Inflammatory macrophage (primary cell): ENCODE measurements at places on chromosomes 5 and 9.
A peak's percentile ranks its signal among the peaks of the same experiment; 100 is the strongest.

GRCh38 chr5:67455970-67456369 lies 259.4 kb upstream of the CD180 start:
- no peak for DNase-seq

- DNase-seq: no peak
Observed at GRCh38 chr5:102539996-102540728, 41.4 kb upstream of the SLCO6A1 start.

DNA sequence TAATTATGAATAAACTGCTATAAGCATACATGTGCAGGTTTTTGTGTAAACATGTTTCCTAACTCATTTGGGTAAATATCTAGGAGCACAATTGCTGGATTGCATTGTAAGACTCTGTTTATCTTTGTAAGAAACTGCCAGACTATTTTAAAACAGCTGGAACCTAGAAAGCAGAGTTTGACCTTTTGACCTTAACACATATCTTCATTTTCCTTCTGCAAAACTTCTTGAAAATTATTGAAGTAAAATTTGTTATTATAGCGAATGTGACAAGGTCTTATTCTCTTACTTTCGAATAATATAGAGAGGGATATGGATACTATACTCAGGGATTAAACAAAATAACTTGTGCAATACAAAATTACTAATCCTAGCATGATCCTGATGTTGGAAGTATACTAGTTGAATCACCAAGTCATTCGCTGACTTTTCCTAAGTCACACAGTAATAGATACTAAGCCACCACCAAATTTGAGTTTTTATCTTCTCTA lies 3.2 kb upstream of the ANXA1 start:
- DNase-seq: peak; percentile 42

GRCh38 chr9:136644593-136645351 lies 17.9 kb upstream of the EGFL7 start:
- DNase-seq: peak; percentile 95

DNA sequence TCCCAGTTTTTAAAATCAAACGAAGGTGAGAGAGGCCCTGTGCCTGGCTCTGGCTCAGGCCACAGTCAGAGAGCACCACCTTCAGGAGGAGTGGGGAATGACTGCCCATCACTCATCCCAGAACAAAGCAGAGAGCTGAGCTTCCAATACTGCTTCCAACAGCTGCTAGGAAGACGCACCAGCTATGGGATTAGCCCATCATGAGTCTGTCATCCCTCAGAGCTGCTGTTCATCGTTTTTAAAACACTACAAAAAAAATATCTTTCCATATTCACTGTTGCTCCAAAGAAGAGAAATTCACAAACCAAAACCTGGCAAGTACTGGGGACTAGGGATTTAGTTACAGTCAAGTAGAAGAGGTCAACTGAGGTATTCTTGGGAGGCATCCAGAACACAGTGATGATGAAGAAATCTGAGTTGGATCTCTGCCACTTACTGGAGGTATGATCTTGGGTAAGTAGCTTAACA lies 102.4 kb downstream of the CDK5RAP2 start:
- DNase-seq: peak; percentile 59

- no peak for DNase-seq
Observed at GRCh38 chr5:116696366-116696765, 121.7 kb upstream of the SEMA6A start.

- no peak for DNase-seq
Observed at GRCh38 chr5:122053181-122054109, 24.6 kb downstream of the LOX start.

- peak; percentile 94 for DNase-seq
Observed at GRCh38 chr5:148963664-148964063, 99.2 kb downstream of the SH3TC2 start.

GRCh38 chr9:126633881-126634558 lies 20.3 kb downstream of the LMX1B start:
- DNase-seq: no peak

DNA sequence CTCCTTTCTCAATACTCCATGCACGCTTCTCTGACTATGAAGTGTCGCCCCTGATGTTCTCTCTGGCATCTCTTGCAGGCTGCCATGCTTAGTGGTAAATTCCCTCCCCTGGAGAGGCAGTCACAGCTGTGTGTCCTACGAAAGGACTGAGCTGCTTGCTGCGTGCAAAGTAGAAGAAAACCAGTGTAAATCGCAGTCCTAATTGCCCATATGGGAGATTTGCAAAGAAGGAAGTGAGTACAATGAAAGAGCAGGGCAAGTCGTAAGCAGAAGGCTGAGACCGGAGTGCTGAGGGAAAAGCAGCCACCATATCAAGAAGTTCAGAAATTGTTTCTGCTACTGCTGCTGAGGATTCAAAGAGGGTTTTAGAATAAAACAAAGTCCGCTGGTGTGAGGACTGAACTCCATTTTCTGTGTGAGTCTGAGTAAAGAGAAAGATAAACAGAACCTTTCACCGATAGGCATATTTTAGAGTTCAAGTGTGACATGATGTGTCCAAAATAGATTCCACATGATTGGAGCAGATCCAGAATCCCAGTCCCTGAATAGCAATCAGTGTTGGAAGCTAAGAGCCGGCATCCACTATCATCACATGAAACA lies 507.8 kb upstream of the MPDZ start:
- no peak for DNase-seq

GRCh38 chr5:180808461-180809000 lies 5.9 kb upstream of the MGAT1 start:
- no peak for DNase-seq

DNA sequence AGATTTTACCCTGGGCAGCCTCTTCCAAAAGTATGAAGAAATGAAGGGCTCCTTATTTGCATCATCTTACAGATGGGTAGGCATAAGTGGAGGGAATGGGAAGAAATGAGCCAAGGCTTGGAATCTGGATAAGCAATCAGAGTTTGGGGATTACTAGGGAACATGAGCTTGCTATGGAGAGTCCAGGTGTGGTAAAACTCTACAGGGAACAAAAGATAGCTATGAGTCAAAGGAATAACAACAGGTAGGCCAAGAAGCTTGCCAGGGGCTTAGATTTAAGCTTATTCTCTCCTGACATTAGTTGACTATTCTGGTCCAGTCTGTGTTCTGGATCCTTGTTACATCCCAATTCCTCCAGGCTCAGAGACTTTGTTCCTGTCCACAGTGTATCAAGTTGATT lies 16.4 kb downstream of the RFK start:
- DNase-seq: no peak

GRCh38 chr9:127863191-127863621 lies 8.7 kb upstream of the ENG start:
- peak; percentile 84 for DNase-seq

DNA sequence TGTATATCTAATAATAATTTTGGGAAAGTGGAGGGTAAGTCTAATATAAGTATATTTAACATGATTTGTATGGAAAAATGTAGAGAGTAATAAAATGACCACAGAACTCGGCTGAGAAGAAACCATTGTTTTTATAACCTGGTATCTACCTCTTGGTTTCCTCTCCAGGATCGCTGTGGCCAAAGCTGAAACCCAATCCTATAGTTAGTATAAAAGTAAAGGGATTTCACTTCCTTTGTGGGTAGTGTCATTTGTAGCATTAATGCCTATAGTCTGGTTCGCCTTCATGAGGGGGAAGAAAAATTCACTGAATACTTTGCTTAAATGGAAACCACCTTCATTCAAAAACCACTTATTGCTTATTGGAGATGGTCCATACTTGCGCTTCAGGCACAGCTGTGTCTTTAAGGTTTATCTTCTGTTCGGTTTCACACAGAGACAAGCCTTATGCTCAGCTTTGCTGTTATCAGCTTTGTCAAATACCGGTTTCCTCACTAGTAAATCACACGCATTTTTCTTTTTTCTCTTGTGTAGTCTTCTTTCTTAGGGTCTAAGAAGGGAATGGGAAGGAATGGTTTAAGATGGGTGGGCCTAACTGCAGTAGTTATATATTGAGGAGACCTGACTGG lies 12.1 kb downstream of the PIK3R1 start:
- DNase-seq: no peak

DNA sequence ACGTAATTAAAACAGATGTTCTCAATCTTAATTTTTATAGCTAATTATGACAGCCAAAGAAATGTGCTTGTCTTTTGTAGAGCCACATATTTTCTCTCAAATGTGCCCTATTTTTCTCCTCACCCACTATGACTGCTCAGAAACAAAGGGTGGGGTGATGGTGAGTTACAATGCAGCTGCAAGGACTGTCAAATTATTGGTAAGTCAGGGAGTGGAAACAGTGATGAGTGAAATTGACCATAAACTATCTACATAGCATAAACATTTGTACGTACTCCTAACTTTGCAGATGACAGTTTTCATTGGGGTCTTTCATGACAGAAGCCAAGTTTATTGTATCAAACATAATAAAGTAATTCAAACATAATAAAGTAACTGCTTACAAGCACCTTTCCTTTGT lies 215.9 kb downstream of the MCTP1 start:
- DNase-seq: no peak

GRCh38 chr9:98911042-98911441 lies 32.7 kb upstream of the COL15A1 start:
- no peak for DNase-seq

DNA sequence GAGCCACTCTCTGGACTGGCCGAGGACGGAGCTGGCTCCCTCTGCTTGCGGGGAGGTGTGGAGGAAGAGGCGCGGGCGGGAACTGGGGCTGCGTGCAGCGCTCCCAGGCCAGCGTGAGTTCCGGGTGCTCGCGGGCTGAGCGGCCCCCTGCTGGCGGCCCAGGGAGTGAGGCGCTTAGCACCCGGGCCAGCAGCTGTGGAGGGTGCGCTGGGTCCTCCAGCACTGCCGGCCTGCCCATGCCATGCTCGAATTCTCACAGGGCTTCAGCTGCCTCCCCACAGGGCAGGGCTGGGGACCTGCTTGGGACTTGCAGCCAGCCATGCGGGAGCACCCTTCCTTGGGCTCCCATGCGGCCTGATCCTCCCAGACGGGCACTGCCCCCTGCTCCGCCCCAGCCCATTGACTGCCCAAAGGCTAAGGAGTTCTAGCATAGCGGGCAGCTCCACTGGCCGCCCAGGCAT lies 416.9 kb downstream of the MRPS30 start:
- DNase-seq: no peak

- DNase-seq: no peak
Observed at GRCh38 chr5:1153428-1153827, 41.6 kb upstream of the SLC12A7 start.

GRCh38 chr5:36570301-36571095 lies 35.9 kb upstream of the SLC1A3 start:
- no peak for DNase-seq

DNA sequence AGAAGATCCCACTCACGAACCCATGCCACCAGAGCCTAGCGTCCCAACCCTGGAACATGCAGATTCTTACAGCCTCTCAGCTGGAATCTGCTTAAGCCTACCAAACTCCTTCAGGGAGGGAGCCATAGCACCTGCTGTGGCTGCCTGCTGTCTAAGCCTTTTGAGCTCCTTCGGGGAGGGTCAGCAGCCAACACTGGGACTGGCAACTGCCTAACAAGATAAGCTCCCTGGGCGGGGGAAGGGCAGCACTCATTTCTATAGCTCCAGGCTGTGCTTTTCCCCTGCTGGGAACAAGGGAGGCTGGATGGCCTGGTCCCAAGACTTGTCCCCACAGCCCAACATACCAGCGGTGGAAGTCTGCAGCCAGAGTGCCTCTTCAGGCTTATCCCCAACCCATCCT lies 199.1 kb upstream of the OR13F1 start:
- no peak for DNase-seq

DNA sequence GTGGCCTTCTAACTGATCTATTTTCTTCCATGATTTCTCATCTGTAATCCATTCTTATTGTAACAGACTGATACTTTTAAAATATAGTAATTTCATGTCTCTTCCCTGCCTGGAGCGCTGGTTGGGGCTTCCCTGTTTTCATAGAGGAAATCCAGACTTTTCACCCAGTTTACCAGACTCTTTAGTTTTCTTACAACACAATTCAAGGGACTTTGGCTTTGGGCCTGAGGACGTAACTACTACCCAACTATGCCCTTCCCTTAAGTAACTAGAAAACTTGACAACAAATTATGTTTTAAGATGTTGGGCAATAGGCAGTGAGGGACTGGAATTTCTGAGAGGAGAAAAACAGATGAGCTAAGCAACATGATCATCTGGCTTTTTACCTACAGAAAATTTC lies 289.6 kb downstream of the FGF10 start:
- no peak for DNase-seq

DNA sequence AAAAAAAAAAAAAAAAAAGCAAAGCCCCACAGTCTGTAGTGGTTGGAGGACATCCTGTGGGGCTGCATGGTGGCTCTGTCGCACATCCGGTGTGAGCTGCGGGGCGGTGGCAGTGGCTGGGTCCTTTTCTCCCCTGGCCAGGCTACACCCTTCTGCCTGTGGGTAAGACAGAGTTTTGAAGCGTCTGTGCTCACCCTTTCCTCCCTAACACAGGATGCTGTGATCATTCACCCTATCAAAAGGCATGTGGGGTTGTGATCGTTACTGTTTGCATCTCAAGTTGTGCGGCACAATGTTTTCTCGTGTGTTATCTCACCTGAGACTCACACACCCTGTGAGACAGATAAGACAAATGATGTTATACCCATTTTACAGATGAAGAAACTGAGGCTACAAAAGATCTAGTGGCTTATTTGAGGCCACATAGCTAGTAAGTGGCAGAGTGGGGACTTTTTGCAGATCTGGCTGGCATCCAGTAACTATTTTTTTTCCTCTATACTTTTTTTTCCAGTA lies 17.5 kb downstream of the IRF1 start:
- no peak for DNase-seq

DNA sequence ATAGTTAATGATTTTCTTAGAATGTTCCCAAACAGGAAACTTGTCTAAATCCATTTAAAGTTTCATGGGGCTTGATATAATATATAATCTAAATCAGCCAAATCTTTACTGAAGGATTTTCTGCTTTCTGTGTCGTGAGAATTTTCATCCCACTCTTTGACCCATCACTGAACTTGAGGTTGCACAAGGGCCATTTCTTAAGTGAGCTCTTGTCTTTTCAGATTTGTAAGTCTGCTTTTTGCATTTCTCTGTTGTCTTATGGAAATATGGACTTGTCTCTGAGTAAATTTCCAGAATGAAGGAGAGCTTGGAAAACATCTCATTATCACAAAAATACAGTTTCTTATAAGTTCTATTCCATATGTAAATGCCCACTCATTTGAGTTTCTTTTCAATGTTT lies 149.2 kb upstream of the ARRDC3 start:
- peak; percentile 16 for DNase-seq

GRCh38 chr9:33355933-33356332 lies 46.4 kb downstream of the AQP7 start:
- DNase-seq: no peak

- no peak for DNase-seq
Observed at GRCh38 chr9:37956423-37956820, 52.5 kb upstream of the SLC25A51 start.

DNA sequence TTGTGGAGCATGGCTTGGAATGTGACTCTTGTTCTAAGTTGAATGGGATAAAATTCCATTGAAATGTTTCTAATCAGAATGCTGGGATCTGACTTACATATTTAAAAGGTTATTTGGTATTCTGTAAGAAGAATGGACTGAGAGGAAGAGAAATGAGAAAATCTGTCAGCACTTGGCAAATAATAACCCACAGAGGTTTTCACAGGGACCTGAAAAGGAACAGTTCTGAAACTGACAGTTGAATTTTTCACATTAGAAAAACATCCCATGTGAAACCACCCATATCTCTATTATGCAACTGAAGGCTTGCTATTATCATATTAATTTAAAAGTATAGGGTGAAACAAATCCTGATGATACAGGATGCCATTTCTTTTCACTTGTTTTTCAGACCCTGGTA lies 302.7 kb downstream of the EPB41L4A start:
- no peak for DNase-seq
